ENCODE measurements at places on chromosomes 16 and 17. TPM values are rescaled to one million over a fixed set of nuclear protein-coding genes. Genes with fewer than 3 reads are reported as not detected.

ARL5C gene
- not detected for total RNA-seq

TNFRSF13B gene
- total RNA-seq = not detected

TNK1 gene
- total RNA-seq = 0.55 TPM

SHISA6 gene
- not detected for total RNA-seq

ODAD4 gene
- total RNA-seq = 0.75 TPM

AFMID gene
- total RNA-seq = 37.3 TPM

SMIM36 gene
- total RNA-seq = not detected

TBC1D3I gene
- not detected for total RNA-seq

PDIA2 gene
- total RNA-seq = not detected

MGAT5B gene
- total RNA-seq = 1.6 TPM
